ENCODE measurements at places on chromosomes 2 and 18.

DNA sequence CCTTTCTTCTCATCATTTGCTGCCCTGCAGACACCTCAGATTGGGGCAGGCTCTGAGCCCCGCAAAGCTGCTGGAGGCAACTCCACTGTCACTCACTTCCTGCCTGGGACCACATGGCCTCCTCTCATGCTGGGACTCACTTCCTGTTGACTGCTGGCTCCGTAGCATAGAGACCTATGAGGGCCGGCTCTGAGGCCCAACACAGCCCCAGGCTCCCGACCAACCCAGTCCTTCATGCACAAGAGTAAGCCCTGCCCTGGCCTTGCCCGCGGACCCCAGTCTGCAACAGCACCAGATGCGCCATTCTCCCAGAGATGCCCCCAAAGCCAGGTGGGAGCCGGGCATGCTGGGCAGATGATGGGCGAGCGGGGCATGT lies 55.7 kb downstream of the DNMT3A start:
- peak; percentile 78 for DNase-seq

DNA sequence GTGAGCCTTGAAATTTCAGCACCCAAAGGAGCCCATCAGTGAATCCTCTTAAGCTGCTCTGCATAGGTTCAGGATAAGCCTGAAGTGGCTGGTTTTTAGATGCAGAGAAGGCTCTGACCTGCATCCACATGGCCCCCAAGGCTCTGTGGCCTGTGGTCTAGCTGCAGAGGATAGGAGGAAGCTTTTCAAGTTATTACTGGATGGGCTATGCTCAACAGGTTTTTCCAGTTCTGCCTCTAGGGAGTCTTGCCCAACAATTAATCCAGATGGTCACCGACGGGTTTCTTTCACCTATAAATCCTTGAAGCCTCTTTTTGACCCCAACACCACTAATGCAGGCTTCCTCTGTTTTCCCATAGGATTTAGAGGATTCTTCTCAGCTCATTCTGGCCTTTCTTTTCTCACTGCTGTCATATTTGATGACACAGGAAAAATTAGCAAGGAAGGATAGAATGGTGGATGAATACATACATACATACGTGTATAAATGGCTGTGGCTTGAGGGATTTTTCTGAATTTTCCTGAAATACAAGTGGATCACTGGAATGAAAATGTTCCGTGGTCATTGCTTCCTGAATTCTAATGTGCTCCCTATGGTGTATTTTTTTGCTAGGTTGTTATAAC lies 52.2 kb upstream of the BCL2L11 start:
- no peak for DNase-seq

GRCh38 chr2:165239856-165240515 lies 772 bp downstream of the SCN2A start:
- no peak for DNase-seq

DNA sequence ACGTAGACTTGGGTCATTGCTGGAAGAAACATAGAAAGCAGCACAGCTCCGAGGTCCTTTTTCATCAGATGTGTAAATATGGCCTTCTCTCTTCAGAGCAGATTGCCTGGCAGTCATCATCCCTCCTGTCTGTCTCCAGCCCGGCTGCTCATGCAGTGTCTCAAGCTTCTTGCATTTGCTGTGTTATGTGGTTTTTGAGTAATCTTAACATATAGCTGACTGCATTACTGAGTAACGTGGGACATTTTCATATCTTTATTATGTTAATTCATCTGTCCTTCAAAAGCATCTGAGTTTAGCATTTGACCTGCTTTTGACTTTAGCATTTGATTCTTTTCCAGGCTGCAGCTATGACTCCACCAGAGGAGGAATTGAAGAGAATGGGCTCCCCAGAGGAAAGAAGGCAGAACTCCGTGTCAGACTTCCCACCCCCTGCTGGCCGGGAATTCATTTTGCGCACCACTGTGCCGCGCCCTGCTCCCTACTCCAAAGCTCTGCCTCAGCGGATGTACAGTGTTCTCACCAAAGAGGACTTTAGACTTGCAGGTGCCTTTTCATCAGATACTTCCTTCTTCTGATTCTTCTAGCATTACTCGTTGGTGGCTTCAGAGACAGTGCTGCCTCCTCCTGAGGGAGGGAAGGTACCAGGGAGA lies 116.2 kb downstream of the RAB3GAP1 start:
- DNase-seq = no peak

- peak; percentile 29 for DNase-seq
Measured at GRCh38 chr2:27807476-27807875, 36.0 kb downstream of the MRPL33 start.

- DNase-seq = no peak
Measured at GRCh38 chr2:165631089-165631488, 161.6 kb downstream of the CSRNP3 start.

GRCh38 chr18:41674506-41674905 lies 280.5 kb upstream of the PIK3C3 start:
- no peak for DNase-seq

DNA sequence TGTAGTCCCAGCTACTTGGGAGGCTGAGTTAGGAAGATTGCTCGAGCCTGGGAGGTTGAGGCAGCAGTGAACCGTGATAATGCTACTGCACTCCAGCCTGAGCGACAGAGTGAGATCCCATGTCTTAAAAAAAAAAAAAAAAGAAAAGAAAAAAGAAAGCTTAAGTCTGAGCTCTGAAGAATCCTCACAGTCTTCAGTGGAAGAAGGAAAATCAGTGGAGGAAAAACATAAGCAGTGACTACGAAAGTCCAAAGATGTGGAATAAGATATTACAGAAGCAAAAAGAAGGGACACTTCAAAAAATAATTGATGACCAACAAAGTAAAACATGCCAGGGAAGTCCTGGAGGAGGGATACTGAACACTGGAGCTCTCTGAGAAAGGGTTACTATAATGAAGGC lies 2.8 kb upstream of the PCGF1 start:
- DNase-seq = no peak

DNA sequence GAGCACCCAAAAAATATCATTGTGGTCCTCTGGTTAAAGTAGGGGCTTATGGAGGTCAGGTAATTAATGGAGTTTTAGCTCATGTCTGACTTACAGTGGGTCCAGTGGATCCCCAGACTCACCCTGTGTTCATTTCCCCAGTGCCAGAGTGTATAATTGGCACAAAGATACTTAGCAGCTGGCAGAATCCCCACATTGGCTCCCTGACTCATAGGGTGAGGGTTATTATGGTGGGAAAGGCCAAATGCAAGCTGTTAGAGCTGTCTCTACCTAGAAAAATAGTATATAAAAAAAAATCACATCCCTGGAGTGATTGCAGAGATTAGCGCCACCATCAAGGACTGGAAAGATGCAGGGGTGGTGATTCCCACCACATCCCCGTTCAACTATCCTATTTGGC lies 1067.6 kb upstream of the ACVR2A start:
- no peak for DNase-seq

DNA sequence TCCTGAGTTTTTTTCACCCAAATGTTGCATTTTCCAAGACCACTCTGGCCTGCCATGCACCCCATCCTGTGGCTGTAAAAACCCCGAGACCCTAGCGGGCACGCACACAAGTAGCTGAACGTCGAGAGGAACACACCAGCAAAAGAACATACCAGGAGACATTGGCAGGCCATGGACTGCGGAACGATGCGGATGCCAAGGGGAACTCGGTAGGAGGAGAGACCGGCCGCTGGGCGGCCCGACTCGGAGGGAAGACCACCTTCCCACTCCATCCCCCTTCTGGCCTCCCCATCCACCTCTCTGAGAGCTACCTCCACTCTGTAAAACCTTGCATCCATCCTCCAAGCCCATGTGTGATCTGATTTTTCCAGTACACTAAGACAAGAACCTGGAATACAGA lies 105.5 kb upstream of the CELF4 start:
- no peak for DNase-seq

- DNase-seq = no peak
Measured at GRCh38 chr18:58866773-58867150, 2.1 kb downstream of the ZNF532 start.

- DNase-seq = peak; percentile 31
Measured at GRCh38 chr2:231297108-231297908, 98.2 kb upstream of the B3GNT7 start.

DNA sequence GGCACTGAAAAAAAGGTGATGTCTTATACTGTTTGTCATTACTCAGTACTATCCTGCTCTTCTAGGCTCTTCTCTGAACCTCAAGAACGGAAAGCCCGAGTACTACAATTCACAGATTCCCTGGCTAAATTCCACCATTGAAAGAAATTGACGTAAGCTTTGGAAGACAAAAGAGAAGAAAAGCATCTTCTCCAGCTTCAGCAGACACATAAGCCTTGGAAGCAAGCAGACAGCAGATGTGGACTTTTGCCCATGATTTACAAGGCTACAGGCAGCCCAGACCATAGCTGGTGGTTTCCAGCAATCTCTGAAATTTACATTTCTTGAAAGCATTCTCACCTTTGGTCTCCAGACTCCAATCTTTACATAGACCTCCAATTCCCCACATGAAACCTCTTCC lies 289.0 kb downstream of the C1D start:
- DNase-seq = no peak

- no peak for DNase-seq
Measured at GRCh38 chr2:86027922-86028765, 77.5 kb downstream of the POLR1A start.

GRCh38 chr2:23351388-23352141 lies 33.4 kb upstream of the KLHL29 start:
- peak; percentile 81 for DNase-seq

DNA sequence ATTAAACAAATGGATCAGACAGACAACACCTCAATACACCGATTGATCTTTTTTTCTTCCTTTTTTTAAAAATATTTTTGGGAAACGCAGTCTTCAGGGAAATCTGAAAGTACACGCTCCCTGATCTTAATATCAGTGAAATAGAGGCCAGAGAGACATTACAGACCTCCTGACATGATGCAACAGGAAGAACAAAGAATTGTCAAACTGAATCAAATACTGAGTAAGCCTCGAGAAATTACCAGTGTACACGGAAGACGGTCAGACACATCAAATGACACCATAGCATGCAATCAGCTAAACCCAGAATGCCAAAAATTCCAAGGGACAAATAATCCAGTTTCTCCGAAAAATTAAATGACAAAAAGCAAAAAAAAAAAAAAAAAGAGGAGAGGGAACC lies 80.2 kb upstream of the NFU1 start:
- DNase-seq = no peak

GRCh38 chr2:74079522-74080341 lies 68.0 kb downstream of the BOLA3 start:
- DNase-seq = no peak

- DNase-seq = no peak
Measured at GRCh38 chr2:63765117-63765516, 76.6 kb upstream of the UGP2 start.

GRCh38 chr2:145875016-145875415 lies 1355.1 kb upstream of the ZEB2 start:
- DNase-seq = no peak

GRCh38 chr2:678964-679363 lies 1.8 kb upstream of the TMEM18 start:
- DNase-seq = no peak

DNA sequence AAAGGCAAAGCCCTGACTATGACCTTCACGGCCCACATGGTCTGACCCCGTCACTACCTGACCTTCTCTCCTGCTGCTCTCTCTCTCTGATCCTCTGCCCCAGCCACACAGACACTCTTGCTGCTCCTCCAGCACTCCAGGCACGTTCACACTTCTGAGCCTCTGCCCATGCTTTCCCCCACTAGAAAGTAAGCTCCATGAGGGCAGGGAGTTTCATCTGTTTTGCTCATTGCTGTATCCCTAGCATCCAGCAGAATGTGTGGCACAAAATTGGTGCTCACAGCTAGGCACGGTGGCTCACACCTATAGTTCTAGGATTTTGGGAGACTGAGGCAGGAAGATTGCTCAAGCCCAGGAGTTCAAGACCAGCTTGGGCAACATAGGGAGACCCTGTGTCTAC lies 52.5 kb upstream of the STPG4 start:
- no peak for DNase-seq

DNA sequence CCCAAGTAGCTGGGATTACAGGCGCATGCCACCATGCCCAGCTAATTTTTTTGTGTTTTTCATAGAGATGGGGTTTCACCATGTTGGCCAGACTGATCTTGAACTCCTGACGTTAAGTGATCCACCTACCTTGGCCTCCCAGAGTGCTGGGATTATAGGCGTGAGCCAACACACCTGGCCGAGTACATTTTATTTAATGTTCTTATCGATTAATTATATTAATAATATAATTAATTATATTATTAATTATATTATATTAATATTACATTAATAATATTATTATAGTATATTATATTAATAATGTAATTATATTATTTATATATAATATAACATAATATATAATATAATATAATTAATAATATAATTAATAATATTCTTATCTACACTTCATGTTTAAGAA lies 101.4 kb downstream of the CCDC85A start:
- DNase-seq = no peak

- DNase-seq = no peak
Measured at GRCh38 chr2:47785986-47786385, 3.0 kb downstream of the MSH6 start.

GRCh38 chr2:69770193-69770702 lies 28.3 kb downstream of the ANXA4 start:
- peak; percentile 46 for DNase-seq

- no peak for DNase-seq
Measured at GRCh38 chr18:37577051-37577611, 11.5 kb upstream of the CELF4 start.

- no peak for DNase-seq
Measured at GRCh38 chr2:190867212-190867611, 13.4 kb upstream of the GLS start.

- peak; percentile 52 for DNase-seq
Measured at GRCh38 chr2:30421604-30422443, 25.2 kb upstream of the LCLAT1 start.

Measured in activated T-cell treated with anti-CD3 and anti-CD28 coated beads, Interleukin-2, amount 50 U/mL, for 48 hours (primary cell).